ENCODE measurements at places on chromosomes 16 and 17.

- DNase-seq = no peak
Observed at GRCh38 chr17:35645923-35646322, 58.8 kb downstream of the AP2B1 start.

DNA sequence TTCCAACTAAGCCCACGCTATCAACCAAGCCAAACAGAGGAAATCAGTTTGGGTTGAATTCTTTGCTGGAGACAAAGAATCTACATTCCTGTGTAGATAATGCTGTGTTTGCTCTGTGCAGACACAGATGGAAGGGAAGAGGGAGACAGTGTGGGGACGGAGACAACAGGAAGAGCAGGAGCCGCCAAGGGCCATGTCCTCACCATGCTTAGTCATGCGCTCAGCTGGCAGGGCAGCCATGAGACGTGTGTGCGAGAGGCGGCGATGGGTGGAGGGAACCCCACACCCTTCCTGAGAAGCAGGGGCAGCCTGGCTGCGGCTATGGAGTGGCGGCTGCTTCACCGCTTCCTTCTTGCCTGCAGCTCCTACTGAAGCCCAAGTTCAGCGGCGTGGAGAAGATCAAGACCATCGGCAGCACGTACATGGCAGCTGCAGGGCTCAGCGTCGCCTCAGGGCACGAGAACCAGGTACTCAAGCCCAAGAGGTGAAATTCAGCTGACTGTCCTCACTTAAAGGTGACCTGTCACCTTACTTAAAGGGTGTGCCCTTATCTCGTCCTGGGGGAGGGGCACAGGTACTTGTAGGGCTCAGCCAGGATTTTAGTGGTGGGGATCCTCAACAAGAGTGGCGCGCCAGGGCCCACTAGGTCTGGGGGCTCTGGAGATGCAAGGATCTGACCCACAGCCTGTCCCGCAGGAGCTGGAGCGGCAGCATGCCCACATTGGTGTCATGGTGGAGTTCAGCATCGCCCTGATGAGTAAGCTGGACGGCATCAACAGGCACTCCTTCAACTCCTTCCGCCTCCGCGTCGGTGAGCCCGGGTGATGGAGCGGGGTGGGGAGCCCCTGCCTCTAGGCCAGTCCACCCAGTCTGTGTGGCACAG, 47.5 kb downstream of the ADCY7 start:
- no peak for DNase-seq

GRCh38 chr17:10875984-10876555, 38.2 kb upstream of the PIRT start:
- no peak for DNase-seq

DNA sequence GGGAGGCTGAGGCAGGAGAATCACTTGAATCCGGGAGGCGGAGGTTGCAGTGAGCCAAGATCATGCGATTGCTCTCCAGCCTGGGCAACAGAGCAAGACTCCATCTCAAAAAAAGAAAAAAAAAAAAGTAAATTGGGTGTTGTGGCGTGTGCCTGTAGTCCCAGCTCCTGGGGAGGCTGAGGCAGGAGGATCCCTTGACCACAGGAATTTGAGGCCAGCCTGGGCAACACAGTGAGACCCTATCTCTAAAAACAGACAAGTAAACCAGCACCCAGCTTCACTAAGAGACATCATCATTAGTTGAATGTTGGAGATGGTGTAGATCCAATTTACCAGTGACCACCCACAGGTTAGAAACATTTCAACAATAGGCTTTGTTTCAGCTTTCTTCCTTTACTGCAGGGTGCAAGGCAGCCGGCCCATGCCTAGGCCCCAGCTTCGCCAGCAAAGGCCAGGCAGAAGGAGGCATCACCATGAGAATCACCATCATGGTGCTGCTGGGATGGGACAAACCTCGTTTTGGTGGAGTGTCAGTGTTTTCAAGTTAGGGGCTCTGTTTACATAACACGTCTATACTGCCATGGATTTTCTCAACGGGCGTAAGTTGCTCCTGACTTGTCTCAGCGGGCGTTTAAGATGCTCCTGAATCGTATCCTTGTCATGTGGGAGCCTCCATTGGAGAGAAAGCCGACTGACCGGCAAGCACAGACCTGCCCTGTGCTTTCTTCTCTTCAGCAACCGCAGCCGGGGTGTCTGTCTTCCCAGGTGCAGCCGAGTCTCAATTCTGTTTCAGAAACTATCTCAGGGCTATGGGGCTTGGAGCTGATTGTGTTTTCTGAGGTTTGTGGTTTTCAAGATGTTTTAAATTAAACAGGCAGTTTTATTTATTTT, 7.3 kb downstream of the TCF25 start:
- no peak for DNase-seq

Measured in NCI-H774 (cell line).